ENCODE measurements at places on chromosomes 6 and 20.

DNA sequence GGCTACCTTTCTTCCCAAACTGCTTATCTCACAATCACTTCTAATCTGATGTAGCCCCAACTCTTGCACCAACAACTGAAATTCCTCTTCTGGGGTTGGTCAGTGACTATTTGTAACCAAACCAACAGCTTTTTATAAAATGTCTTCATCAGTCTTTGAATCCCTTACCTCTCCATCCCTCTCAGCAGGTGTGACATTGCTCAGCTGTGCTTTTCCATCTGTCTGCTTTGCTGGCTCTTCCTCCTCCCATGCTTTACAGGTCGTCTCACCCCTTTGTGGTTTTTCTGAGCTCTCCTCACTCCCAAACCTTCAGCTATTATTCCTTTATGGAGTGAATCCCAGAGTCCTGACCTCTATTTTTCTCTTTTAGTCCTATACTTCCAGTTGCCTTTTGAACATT is 5.9 kb downstream of the MAP7 start:
- DNase-seq: no peak

- DNase-seq: no peak
These were observed 45.6 kb upstream of the CHRNA4 start for GRCh38 chr20:63406617-63407245.

DNA sequence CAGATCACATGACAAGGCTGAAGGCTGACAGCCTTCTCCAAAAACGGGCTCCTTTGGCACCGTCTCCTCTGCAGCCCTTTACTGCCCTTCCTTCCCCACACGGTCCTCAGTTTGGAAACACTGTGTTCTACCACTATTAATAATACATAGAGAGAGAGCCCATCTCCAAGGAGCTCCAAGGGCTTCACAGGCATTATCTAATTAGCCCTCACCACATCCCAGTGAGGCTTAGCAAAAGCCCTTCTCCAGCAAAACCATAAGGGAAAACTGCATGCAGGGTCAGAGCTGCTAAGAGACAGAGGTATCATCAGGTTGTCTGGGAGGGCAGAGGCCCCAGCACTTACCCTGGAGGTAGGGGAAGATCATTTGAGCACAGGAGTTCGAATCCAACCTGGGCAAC is 169.3 kb upstream of the JARID2 start:
- peak; percentile 26 for DNase-seq

DNA sequence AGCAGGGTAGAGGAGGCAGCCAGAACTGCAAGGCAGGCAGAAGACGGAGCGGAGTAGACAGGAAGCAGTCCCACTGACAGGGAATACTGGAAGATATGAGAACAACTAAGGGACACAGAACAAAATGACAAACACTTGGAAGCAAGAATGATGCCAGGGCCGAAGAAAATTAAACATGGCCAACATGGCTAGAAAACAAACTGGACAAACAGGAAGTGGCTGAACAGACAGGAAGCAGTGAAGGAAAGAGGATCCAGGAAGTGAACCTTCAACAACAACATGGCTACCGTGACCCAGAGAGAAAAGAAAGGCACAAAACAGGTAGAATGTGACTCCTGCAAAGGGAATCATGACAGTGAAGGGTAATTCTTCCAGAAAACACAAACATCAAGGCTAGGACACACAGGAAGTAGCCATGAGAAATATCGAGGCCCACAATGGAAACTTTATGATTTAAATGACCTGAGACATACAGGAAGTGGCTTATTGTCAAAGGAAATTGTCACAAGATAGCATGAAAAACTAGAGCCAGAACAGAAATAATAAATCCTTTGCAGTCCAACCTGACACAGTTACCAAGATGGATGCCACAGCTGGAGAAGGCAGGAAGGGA is 9.1 kb downstream of the COL11A2 start:
- DNase-seq: no peak

- no peak for DNase-seq
These were observed 72.1 kb downstream of the TRAM2 start for GRCh38 chr6:52504782-52505136.

GRCh38 chr20:32918751-32919150 is 60.0 kb downstream of the EFCAB8 start:
- DNase-seq: no peak

- DNase-seq: no peak
These were observed 136.1 kb downstream of the TFAP2A start for GRCh38 chr6:10278746-10279145.

- peak; percentile 98 for DNase-seq
These were observed at the start of gene GLO1 for GRCh38 chr6:38702558-38703397. Gene GLO1 (minus strand): TSS chr6:38703145. CDS start chr6:38703054, 91 bp downstream.

DNA sequence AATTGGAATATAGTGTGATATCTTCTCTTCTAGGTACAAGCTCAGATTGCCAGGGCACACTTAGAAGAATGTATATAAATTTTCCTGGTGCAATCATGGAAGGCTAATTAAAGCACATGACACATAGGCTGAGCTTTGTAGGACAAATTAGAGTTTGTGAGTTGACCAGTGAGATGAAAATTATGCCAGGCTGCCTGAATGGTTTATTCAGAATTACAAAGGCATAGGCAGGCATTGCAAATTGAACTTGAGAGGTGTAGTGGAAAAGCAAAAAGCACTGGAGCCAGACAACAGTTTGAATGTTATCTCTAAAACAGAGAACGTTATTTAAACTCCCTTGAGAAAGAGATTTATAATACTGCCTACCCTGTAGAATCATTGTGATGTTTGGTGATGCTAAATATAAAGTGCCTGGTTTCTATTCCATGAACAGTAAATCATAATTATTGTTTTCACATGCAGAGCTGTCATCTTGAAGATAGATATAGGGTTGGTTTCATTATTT is 712.1 kb downstream of the TBC1D32 start:
- DNase-seq: no peak

DNA sequence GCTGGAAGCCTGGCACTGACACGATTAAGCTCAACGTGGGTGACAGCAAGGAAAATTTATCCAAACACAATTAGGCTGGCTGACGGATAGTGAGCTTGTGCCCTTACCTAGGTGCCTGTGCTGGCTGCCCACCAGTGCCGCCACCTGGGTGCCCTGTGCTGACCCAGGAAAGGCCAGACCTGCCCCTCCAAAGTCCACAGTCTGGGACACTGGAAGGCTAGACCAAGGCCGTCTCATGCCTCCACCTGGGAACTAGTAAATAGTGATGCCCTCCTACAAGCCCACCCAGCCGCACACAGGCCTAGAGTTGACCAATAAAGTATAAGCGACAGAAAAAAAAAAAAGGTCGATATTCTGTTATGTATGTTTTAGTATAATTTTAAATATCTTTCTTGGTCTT is 142.6 kb upstream of the MCHR2 start:
- DNase-seq: no peak

DNA sequence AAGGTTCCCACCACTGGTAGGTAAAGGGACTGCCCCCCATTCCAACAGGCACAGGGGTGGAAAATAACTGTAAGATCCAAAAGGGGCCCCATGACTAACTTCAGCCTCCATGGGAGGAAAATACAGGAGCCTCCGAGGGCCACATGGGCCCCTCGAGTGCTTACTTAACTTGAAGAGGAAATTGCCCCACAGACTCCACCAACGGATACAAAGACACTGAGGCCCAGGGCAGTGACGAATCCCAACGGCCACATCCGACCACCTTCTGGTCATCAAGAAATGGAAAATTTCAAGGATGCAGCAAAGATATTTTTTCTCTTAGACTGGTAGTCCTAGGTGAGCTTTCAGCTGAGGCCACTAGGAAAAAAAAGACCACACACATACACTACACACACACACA is 116.0 kb upstream of the MRPS10 start:
- DNase-seq: no peak

- no peak for DNase-seq
These were observed 313.6 kb upstream of the NT5E start for GRCh38 chr6:85136310-85136709.

- no peak for DNase-seq
These were observed 37.7 kb upstream of the DEFB112 start for GRCh38 chr6:50087231-50087954.

GRCh38 chr6:137866200-137866913 is 702 bp upstream of the TNFAIP3 start:
- DNase-seq: peak; percentile 10

DNA sequence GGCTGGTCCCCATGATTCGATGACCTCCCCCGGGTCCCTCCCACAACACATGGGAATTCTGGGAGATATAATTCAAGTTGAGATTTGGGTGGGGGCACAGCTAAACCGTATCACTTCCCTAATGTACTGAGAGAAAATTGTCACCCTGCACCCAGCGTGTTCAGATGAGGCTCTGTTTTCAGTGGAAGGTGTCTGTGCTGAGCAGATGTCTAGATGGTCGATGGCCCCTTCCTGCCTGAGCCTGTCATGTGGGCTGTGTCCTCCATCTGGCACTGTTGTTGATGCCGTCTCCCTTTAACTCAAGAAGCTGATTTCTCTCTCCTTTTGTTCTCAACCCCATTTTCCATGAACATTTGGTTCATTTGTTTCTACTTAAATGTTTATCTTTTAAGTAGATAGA is 37.0 kb downstream of the TMEM181 start:
- no peak for DNase-seq

DNA sequence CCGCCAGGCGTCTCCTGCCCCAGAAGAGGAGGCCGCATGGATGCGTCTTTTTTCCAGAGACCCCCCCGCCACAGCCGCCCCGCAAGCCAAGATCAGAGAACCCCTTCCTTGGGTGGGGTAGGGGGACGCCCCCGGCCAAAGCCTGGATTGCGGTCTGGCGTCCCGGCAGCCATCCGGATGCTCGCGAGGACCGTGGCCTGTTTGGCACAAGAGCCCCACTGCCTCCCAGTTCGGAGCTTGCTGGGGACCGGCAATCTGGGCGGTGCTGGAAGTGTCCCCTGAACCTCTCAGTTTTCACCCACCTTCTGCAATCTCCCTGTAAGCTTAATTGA is 924 bp downstream of the FAM162B start:
- no peak for DNase-seq

GRCh38 chr20:36591854-36592641 is 13.5 kb upstream of the RAB5IF start:
- peak; percentile 50 for DNase-seq

DNA sequence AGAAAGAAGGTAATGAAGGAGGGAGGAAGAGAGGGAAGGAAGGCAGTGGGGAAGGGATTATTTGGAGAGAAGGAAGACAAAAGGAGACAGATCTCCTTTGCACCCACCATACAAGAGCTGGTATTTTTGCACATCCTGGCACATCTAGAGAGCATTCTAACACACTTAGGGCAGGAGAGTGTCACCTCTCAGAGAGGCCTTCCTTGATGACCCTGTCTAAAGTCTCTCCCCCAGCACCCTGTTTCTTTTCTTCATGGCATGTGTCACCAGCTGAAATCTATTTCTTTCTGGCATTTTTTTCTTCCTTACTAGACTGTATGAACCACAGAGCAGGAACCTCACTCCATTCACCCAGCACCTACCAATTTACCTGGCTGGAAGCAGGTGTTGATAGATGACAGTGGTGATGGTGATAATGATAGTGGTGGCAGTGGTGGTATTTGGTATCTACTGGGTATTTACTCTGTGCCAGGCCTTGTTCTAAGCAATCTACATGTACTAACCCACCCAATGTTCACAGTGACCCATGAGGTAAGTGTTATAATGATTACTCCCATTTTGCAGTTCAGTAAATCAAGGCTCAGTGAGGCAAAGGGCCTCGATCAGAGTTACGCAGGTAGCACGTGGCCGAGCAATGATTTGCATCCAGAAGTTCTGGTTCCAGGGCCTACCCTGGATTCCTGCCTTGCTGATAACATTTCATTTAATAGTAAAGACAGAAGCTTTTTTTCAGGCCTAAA is 131.8 kb downstream of the NFATC2 start:
- no peak for DNase-seq

- DNase-seq: no peak
These were observed 423.6 kb downstream of the HAO1 start for GRCh38 chr20:7516621-7517111.

DNA sequence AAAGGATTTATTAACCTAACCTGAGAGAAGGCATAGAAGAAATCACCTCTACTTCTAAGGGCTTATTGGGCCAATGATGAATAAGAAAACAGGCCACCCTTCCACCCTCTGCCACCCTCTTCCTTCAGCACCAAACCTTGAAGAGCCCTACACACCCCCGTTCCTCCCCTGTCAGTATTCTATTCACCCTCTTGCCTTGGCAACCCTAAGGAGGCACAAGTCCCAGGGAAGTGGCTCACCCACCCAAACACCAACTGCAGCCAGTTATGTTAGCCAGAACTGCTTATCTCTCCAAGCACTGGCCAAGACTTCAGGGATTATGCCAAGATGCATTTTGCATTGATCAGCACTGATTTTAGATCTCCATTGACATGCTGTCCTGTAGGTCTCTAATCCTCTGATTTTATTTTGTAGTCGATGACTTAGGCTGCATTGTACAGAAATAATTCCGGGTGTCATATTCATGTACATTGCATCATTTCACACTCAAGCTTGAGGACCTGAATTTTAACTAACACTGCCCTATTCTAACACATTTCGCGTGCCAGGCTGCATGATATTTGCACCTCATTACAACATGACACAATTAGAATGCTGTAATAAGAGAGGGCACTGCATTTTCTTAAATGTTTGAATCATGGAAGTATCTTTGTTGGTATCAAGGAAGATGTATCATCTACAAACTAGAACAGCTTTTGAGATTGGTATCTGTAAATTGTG is 15.7 kb downstream of the CNKSR3 start:
- DNase-seq: no peak

DNA sequence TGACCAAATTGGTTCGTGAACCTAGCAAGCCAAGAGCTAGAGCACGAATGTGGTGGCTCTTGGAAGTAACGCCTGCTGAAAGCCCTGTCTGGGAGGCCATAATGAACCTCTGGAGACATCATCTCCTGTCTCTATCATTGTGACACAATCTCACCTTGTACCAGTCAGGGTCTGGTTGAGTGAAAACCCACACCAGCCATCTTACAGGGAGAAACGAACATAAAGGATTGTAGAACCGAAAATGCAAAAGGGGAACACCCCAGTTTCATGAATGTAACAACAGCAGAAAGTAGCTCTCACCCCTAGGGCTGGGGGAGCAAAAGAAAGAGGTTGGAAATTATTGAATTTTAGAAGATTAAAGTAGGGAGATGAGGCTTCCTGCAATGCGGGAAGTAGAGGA is 50.9 kb upstream of the TAB2 start:
- DNase-seq: no peak

DNA sequence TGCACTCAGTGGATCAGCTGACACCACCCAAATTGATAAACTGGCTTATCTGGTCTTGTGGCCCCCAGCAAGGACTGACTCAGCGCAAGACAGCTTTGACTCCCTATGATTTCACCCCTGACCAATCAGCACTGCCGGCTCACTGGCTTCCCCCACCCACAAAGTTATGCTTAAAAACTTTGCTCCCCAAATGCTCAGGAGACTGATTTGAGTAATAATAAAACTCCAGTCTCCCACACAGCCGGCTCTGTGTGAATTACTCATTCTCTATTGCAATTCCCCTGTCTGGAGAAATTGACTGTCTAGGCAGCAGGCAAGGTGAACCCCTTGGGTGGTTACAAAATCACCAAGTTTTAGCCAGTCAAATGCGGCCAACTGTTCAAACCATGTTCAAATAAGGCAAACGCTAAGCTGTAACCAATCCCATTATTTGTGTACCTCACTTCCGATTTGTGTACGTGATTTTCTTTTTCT is 32.5 kb downstream of the SLC22A2 start:
- no peak for DNase-seq

Data from SK-N-DZ (cell line).